Upper lobe of left lung (tissue), 6 donors: ENCODE measurements at places on chromosomes 12 and 14. TPM values are rescaled to one million over a fixed set of nuclear protein-coding genes. Genes with fewer than 3 reads are reported as not detected.

KLHDC1 gene
- total RNA-seq = 5.2 TPM

C3AR1 gene
- 2.4 TPM for total RNA-seq

DNA sequence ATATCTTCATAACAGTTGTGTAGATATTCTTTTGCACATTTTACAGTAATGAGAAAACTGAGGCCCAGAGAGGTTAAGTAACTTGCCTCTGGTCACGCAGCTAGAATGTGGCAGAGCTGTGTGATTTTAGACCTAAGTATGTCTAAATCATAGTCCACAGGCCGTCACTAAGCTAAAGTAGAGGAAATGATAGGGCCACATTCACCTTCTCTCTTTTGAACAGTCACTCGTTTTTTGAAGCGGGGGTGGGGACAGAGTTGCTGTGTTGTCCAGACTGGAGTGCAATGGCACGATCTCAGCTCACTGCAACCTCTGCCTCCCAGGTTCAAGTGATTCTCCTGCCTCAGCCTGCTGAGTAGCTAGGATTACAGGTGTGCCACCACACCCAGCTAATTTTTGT is 68.5 kb downstream of the RASSF3 start:
- peaks cover 73% of the 10 kb centered on the region for H3K4me1 ChIP-seq

DNA sequence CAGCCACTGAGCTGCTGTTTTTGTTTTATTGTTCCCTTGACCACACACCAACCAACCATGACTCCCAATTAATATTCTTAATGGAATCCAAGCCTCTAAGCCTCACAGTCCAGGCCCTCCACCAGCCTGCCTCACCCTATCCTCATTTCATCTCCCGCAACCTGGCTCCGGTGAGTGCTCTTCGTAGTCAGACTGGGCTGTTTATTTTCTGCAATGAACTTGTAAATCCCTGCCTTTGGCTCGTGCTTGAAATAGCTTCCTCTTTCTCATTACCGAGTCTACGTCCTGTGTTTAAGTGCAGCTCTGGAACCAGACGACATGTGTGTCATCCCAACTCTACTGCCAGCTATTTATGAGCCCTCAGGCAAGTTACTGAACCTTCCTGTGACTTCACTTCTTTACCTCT is 12.4 kb upstream of the ETFBKMT start:
- H3K27ac ChIP-seq = no peak overlapping the region
- no peak overlapping the region for H3K4me3 ChIP-seq
- no peaks in the 10 kb centered on the region for H3K4me1 ChIP-seq
- no peaks in the 10 kb centered on the region for H3K27me3 ChIP-seq
- H3K36me3 ChIP-seq = no peaks in the 10 kb centered on the region

DNA sequence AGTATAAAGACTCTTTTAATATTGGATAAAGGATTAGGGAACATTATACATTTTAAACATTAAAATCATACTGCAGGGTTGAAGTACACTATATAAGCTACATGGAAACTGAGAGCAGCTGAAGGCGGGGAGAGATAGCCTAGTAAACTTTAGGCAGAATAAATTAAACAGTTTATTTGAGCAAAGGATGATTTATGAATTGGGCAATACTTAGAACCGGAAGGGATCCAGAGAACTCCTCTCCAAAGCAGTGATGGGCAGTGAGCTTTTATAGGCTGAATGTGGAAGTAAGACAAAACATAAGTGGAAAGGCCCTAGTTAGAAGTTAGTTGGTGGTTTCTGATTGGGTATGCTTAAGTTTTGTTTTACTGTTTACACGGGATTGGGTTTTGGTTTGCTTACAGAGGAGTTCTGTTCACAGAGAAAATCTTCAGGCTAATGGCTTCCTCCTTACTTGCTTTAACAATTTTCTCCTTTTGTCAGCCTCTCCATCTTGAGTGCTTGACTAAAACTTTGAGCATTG is 18.9 kb downstream of the LEMD3 start:
- DNase-seq = no peak
- H3K27me3 ChIP-seq = no peaks in the 10 kb centered on the region
- peaks cover 14% of the 10 kb centered on the region for H3K4me1 ChIP-seq
- no peak overlapping the region for H3K4me3 ChIP-seq

DNA sequence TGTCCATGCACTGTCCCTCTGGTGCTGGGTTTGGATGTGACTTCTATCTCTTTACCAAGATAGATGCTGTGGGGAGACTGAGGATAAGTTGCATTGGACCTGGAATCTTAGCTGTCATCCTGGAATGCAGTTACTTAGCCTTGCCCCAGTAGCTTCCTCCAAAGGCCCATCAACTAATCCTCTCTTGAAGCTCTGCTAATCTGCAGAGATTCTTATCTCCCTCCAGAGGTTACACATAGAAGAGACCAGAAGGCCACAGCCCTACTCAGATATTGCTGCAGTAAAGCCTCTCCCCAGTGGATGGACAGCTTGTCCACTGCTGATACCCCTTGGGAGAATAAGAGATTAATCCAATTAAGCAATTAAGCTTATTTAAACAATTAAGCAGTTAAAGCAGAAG is 867.2 kb downstream of the BCL11B start:
- no peak for DNase-seq
- H3K27me3 ChIP-seq = no peaks in the 10 kb centered on the region
- H3K4me3 ChIP-seq = no peak overlapping the region
- H3K27ac ChIP-seq = no peak overlapping the region
